ENCODE measurements at places on chromosomes 11 and 22.

DNA sequence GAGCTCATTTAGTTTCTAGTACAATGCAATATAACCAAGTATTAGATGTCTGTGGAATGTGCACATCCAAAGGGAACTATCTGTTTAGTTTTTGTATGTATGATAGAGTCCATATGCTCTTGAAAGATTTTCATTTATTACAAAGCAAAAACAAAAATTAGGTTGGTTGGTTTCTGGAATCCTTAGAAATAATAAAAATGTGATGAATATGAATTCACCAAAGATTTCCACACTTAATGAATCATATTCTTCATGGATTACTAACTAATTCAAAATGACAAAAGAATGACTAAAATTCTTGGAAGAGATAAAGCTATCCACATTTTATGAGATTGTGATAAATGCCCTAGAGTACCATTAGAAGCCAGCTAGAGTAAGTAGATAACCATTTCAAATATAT, 261.1 kb downstream of the SBF2 start:
- no peak for DNase-seq

DNA sequence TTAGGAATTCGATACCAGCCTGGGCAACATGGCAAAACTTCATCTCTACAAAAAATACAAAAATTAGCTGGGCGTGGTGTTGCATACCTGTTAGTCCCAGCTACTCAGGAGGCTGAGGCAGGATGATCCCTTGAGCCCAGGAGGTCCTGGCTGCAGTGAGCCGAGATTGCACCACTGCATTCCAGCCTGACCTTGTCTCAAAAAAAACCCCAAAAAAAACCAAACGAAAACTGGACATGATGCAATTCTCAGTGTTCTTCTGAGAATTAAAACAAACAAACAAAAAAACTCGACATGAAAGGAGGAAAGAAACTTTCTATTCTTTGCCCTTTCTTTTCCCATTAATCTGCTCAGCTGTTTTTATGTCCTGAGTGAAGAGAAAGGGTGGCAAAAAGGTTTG, 7.4 kb downstream of the MED17 start:
- no peak for DNase-seq

DNA sequence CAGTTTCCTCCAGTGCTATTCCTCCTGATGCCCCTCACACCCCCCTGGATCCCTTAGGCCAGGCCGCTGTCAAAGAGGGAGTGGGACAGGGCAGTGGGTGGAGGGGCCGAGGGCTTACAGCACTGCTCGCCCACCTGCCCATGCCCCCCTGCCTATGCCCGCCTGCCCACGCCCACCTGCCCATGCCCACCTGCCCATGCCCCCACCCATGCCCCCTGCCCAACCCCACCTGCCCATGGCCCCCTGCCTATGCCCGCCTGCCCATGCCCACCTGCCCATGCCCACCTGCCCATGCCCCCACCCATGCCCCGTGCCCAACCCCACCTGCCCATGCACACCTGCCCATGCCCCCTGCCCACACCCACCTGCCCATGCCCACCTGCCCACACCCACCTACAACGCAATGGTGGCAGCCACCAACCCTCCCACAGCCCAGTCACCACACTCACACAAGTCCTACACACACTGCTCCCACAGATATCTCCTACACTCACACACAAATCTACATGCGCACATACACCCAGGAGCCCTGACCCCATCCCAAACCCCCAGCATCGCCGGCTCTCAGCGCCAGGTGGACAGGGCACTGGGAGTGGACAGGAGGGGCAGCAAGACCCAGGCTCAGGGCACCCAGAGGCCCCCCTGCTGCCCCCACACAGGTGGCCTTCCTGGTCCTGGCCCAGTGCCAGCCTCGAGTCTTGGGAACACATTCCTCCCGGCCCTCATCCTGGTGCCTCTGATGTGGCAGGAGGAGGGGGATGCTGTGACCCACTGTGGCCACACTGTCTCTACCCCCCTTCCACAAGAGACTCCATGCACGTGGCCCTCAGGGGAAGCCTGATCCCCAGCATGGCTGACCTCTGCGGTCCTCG, 61.8 kb downstream of the CYTH4 start:
- no peak for DNase-seq

GRCh38 chr11:96052921-96053651, 129.2 kb upstream of the MTMR2 start:
- no peak for DNase-seq

DNA sequence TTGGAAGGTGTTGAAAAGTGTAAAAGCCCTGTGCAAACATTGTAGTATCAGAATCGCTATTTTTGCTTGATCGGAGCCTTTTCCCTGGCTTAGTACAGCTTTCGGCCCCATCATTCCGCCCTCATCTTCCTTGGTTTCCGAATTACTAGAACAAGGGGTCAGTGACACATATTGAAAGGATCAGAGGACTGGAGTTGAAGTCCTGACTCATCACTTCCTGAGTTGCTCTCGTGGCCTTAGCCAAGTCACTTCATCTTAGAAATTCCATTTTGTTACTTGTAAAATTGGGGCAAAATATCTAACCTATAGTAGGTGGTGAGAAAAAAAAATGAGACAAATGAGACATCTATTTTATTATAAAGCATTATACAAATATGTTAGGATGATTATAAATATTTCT, 375.0 kb downstream of the NTM start:
- DNase-seq = no peak

DNA sequence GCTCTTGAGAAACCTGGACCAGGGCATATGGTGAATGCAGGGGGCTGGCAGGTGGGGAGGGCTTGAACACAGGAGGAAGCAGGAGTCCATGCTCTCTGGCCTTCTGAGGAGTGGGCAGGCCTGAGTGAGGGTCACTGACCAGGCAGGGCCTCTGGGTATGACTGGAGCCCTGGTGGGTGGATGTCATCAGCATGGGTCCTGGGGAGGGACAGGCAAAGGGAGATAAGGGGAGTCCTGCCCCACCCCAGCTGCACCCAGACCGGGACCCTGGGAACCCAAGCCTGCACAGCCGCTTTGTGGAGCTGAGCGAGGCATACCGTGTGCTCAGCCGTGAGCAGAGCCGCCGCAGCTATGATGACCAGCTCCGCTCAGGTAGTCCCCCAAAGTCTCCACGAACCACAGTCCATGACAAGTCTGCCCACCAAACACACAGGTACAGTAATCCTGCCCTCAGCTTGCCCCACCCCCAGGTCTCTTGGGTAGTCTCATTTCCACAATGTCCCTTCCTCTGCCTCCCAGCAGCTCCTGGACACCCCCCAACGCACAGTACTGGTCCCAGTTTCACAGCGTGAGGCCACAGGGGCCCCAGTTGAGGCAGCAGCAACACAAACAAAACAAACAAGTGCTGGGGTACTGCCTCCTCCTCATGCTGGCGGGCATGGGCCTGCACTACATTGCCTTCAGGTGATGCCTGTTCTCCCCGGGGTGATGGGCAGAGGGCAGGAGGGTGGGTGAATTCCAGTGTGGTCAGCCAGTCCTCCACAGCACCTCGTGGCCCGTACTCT, 2.0 kb upstream of the VEGFB start:
- no peak for DNase-seq

DNA sequence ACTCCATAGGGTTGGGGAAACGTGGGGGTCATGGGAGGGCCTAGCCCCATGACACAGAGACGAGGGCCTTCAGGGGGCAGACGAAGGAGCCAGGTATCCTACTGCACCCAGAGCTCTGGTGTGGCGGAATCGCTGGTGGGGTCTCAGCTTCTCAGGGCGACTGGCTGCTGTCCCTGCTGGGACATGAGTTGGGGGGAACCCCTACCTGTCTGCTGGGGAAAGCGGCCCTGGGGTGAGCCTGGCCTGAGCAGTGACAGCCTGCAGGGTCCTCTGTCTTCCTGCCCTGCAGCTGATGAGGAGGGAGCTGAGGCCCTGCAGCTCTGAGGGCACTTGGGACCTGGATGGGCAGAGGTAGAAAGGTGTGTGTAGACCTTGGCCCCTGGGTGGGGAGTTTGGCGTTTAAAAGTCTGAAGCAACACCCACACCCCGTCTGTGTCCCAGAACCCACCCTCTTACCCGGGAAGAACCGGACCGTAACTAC, 33.6 kb upstream of the GRAMD4 start:
- DNase-seq = no peak

GRCh38 chr11:36411202-36411640, 98.9 kb downstream of the TRAF6 start:
- DNase-seq = no peak

DNA sequence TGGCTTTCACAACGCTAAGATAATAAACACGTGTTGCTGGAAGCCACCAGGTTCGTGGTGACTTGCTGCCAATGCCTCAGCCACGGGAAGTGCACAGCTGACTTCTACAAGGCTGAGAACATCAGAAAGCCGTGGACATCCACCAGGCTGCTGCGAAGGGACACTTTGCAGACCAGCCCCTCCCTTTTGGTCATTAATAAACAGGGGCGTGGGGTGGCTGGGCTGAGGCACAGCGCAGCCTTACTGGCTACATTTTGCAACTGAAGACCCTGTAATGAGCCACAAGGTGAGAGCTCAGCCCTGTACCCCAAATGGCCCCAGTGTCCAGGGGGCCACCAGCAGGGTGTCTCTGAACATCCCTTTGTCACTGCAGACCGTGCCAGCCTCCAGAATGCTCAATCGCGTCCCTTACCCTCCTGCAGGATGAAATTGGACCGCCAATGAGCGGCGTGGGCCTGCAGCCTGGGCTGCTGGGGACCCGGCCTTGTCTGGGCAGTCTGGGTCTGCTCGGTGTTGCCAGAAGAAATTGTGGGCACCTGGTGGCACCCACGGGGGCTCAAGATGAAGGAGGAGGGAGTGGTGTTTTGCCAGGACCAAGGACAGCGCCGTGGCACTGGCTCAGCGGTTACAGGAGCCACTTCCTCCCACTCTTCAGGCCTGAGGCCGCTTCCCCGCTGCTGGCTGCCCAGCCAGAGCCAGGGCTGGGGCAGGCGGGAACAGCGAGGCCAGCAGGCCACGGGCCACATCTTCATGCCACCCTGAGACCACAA, 181.9 kb downstream of the CTTN start:
- DNase-seq = no peak

GRCh38 chr11:83069441-83070043, 2.2 kb downstream of the RAB30 start:
- DNase-seq = no peak

DNA sequence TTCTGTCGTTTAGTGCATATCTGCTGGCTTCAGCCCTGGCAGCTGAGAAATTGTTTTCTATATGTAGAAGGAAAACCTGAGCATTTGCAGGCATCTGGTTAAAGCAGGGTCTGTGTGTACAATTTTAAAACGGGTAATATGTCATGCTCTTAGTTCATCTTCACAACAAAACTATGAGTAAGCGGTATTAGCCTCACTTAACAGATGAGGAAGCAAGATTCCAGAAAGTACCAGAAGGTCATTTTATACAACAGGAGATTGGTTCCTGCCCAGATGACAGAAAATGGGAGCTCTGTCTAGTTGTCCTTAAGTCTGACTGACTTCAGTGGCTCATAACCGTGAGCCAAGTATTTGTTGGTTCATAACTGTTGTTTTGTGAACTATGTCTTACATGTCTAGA, 1.1 kb downstream of the TIMM10B start:
- DNase-seq = no peak

DNA sequence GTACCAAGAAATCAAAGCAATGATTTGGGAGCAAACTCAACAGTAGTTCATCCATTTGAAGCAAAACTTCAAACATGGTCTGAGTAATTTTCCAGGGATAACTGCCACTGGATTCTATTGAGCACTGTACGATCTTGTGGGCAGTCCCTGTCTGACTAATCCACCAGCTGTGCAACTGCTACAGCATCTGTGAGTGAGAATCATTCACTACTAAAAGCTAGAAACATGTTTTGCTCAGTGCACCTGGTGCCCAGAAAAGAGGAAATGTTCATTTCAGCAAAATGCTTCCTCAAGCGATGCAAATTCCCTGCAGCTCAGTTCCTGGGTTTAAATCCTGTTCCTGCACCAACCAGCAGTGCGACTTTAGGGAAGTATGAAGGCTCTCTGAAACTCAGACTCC, 1077.9 kb downstream of the DLG2 start:
- no peak for DNase-seq

DNA sequence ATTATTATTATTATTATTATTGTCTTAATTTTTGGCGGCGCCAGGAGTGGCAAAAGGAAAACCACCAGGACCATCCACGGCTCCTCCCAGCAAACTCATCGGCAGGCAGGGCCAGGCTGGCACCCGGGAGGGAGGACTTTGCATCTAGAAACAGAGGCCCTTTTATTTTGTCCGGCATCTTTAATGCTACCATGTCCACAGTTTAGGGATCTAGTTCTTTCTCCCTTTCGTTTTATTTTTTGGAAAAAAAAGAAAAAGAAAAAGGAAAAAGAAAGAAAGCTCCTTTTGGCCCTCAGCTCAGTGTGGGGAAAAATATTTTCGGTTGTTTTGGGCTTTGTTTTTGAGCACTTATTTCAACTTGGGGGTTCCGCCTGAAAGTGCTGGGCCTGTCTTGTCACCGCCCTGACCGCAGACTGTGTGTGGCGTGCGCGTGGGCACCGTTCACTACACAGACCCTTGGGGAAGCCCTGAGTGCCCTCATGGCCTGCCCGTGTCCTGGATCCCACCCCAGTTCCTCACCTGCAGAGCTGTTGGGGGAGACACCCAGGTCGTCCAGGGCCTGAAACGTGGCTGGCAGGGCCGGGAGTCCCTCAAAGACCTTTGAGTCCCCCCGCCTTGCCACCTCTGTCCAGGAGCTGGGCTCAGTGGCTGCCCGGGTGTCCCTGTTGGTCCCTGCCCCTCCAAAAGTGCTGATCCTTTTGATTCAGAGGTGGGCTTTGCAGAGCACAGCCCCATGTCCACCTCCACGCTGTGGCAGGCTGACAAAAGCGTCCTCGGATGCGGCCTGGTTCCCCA, 69.1 kb upstream of the PPARA start:
- no peak for DNase-seq

GRCh38 chr11:24422376-24422775, 74.5 kb upstream of the LUZP2 start:
- DNase-seq = no peak

DNA sequence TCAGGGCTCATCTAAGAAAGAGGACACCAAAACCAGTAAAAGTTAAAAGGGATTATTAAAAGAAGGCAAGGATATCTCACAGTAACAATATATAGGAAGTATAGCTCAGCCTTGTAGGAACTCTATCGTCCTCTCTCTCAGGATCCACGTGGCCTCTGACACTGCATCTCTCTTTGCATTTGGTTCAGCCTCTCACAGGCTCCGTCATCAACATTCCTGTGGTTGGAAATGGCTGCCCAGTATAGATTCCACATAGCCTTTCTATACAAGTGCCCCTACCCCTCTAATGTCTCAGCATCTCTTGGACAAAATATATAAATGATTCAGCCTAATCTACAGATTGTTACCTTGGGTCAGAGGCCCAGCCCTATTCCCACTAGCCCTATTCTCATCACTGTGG, 101.3 kb upstream of the DBX1 start:
- no peak for DNase-seq

DNA sequence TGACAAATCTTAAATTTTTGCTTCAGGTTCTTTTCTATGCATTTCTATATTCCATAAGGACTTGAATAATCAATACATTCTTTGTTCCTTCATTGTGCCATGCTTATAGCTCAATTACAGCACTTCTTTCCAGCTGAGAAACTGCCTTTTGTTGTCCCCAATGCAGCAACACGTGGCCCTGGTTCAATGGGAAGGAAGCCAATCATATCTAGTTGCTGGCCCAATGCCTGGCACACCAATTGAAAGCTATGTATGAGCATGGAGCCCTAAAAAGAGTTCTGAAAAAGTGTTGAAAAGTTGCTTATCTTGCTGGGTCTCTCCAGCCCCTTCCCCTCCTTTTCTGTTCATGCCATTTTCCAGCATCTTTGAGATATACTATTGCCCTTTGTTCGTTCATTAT, 448.0 kb upstream of the FAT3 start:
- DNase-seq = no peak

GRCh38 chr11:134355656-134356055, 23.9 kb downstream of the GLB1L2 start:
- no peak for DNase-seq

- no peak for DNase-seq
These were observed 92.6 kb upstream of the LIN7C start for GRCh38 chr11:27599217-27599616.
